ENCODE measurements at places on chromosomes 11 and 22.

- no peak for DNase-seq
Measured at GRCh38 chr22:27620367-27621154, 181.0 kb downstream of the MN1 start.

- no peak for DNase-seq
Measured at GRCh38 chr11:118295815-118296454, 8.6 kb upstream of the CD3E start.

DNA sequence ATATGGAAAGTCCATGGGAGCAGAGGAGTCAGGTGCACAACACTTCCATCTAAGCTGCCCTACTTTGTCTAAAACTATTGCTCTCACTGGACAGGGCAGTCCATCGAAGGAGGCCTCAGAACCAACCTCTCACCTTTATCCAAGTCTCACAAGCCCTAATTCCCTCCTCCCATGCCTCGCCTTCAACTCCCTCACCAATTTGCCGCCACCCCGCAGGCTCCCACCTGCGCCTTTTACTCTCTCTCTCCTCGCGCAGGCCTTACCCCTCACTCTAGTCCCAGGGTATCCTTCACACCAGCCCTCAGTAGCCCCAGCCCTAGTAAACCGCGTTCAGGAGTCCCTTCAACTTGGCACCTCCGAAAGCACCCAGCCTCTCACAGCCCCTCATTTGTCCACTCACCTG is 451 bp downstream of the FHIP1B start:
- DNase-seq, result no peak

GRCh38 chr11:50275133-50275532 is 242.5 kb downstream of the OR4C45 start:
- no peak for DNase-seq

DNA sequence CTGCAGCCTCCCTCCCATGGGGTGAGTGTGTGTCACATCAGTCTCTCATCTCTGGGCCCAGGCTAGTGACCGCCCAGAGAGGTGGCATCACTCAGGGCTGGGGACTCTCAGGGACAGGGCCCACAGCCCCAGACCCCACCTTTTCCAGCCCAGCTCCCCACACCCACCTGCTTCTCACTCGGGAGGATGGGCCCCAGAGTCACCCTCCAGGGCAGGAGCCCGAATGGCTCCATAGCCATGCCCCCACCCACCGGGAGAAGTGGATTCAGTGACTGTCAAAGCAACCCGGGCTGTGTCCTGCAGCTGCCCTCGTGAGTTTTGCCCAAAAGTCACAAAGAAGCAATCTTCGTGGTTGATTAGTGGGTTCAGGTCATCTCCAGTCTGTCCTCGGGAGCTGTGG is 26.0 kb downstream of the PARVG start:
- DNase-seq, result no peak

- DNase-seq, result no peak
Measured at GRCh38 chr11:58574881-58575280, 775 bp downstream of the LPXN start.

- DNase-seq, result peak; percentile 39
Measured at GRCh38 chr11:76371170-76371569, 9.8 kb downstream of the THAP12 start.

DNA sequence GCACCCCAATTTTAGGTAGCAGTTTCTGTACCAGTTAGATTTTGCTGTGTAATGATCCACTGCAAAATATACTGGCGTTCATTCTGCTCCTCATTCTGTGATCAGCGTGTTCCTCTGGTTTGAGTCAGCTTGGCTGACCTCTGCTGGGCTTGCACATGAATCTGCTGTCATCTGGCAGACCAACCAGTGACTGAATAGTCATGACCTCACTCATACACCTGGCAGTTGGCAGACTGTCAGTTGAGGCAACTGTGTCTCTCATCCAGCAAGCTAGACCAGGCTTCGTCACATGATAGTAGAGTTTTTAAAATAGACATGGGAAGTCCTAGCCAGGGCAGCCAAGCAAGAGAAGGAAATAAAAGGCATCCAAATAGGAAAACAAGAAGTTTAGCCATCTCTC is 316.3 kb upstream of the LARGE1 start:
- DNase-seq, result no peak

GRCh38 chr11:18727479-18728236 is 1.7 kb upstream of the IGSF22 start:
- no peak for DNase-seq

GRCh38 chr11:99281331-99281730 is 260.6 kb downstream of the CNTN5 start:
- no peak for DNase-seq

DNA sequence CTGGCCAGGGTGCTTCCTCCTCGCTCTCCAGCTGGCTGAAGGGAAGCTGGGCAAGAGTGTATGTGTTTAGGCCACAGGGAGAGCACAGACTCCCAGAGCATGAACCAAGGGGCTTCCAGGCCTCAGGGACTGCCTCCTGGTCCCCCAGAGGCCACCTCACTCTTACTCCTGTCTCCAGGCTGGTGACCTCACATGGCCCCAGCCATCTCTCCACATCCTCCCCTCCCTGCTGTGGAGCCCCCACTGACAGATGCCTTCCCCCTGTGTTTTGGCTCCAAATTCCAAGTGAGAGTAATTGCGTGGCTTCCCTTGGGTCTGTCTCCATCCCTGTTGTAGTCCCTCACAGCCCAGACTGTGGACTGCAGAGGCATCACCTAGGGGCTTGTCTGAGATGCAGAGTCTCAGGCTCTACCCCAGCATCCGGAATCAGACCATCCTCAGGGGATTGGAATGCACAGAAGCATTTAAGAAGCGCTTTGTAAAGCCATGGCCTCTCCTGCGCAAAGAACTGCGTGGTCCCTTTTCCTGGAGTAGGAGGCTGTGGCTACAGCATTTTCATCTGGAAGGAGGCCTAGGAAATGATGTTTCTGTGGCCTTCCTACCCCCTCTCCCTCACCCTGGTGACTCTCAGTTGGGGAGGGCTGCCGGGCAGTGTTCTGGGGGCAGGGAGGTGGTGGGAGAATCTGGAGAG is 91.1 kb downstream of the ATXN10 start:
- no peak for DNase-seq

GRCh38 chr11:45470794-45471167 is 184.6 kb upstream of the SYT13 start:
- no peak for DNase-seq

DNA sequence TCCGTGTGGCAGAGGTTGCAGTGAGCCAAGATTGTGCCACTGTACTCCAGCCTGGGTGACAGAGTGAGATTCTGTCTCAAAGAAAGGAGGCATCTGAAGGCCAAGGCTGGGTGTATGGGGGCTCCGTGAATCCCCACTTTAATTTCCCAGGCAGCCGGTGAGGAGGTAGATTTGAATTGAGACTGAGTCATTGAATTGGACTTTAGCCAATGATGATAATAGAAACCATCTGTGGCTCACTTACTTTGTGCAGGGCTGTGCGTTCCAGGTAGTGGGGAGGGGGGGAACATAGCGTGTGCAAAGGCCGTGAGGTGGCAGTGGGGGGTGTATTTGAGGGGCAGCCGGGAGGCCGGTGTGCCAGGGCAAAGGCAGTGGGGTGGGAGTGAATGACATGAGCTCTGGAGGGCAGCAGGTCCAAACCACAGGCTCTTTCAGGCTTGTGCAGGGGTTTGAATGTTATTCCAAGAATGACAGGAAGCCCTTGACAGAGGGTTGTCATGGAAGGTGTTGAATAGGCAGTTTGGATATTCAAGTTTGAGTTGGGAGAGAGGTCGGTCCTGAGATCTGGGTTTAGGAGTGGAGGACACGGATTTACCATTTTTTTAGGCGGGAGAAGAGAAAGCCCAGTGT is 6.1 kb downstream of the ARHGAP8 start:
- no peak for DNase-seq

- DNase-seq, result no peak
Measured at GRCh38 chr11:66100272-66101065, 30.4 kb downstream of the PACS1 start.

DNA sequence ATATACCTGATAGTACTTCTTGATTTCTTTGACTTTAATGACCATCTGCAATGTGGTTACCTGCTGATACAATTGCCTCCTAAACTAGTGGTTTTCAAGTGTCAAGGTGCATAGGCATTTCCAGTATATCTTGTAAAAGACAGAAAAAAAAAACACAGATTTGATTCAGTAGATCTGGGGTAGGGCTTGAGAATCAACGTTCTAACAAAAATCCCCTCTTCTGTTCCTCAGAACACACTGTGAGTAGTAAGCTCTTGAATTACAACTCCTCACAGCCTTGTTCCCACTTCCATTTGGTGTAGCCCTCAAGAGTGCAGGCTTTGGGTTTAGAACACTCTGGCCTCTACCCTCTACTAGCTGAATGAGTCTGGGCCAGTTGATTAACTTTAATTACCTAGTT is 78.0 kb upstream of the CTSC start:
- no peak for DNase-seq

Measured in skeletal muscle cell (primary cell).